ENCODE measurements at places on chromosomes 7 and 10.

- no peak for DNase-seq
Observed at GRCh38 chr7:149125189-149125862, 798 bp downstream of the ZNF425 start.

DNA sequence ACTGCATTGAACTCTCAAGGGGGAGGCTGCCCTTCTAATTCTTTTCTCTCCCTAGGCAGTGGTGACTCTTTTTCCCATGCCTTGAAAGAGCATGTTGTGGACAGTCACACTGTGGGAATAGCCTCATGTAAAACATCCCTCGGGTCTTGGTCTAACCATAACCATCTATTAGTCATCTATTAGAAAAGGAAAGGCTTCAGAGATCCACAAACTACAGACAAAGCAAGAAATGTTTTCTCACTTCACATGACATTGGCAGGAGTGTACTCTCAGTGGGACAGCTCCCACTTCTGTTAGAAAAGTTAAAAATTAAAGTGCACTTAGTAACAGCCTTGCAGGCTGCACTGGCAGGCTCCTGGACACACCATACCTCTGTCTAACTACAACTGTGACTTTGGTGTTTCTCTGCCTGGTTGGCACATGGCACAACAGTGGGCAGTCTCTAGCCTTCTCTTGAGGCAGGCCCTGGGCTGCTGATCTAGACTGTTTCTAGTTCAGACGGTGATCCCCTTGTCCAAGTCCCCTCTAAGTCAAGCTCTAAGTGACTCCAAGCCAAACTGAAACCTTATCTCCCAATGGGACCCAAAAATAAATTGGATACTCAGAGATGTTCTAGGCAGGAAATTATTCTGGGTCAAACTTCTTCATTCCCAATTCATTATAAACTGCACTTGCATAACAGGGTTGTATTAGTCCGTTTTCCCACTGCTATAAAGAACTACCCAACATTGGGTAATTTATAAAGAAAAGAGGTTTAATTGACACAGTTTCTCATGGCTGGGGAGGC, 57.9 kb upstream of the ITGB1 start:
- no peak for DNase-seq

- no peak for DNase-seq
Observed at GRCh38 chr7:149456506-149457421, 4.1 kb downstream of the ZNF777 start.

DNA sequence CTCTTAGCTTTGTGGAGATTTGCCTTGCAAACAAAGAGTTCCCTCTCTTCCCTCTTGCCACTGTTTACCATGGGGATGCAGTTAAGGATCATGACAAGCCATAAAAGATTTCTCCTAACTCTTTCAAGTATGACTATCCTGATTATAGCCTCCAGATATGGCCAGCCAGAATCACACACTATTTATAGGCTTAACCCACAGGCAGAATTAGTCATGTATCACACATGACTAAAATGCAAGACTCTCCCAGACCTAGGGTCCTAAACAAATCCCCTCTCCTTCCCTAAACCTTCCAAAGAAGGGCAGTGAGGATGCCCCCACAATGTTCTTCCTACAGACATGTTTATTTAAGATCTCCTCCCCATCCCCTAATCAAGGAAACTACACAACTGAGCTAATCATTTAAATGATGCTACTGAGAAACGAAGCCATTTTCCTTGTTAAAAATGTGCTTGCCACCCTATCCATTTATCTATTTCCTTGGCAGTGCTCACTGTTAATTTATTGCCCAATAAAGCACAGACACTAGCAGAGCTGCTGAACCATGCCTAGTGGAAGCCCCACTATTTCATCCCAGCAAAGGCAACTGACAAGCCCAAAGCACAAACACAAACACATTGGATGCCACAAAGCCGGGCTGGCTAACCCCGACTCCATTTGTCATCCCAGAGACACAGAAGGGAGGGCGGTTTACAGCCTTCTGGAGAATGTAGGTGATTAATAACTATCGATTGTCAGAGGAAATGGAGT, 363.4 kb downstream of the KCNMA1 start:
- no peak for DNase-seq

GRCh38 chr10:97095701-97096260, 90.0 kb downstream of the SLIT1 start:
- DNase-seq, result peak; percentile 38

DNA sequence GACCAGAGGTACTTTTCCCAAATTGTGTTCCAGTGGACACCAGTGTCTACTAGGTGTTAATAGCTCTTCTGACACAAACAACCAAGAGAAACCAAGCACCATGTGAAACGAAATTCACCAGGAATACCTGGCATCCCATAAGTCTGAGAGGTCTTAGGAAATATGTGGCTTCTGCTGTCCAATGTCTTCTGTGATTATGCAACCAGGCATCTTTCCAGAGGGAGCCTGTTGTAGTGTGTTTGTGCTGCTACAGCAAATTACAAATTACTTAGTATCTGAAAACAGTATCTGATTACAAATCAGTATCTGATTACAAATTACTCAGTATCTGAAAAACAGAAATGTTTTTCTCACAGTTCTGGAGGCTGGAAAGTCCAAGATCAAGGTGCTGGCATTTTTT, 133.6 kb upstream of the NPVF start:
- no peak for DNase-seq

DNA sequence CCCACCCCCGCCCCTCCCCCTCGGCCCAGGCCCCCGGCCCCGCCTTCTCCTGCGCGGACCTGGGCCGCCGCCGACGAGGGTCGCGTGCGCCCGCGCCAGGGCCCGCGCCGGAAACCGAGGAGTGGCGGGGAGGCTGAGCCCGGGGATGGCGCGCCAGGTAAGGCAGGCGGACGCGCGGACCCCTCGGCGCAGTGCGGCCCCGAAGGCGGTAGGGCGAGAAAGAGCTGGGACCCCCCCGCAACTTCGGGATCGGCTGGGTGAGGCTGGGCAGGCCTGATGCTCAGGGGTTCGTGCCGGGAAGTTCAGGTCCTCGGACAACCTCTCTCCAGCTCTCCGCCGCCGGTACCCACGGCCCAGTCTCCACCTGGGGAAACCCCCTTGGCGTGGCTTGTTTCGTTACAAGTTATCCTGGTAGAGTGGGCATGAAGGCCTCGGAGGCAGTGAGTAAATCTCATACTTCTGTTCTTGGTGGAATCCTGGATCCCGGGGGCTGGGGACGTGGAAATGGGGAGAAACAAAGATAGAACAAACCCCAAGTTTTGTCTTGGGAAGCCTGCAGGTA, 58.4 kb downstream of the ZNF467 start:
- no peak for DNase-seq

DNA sequence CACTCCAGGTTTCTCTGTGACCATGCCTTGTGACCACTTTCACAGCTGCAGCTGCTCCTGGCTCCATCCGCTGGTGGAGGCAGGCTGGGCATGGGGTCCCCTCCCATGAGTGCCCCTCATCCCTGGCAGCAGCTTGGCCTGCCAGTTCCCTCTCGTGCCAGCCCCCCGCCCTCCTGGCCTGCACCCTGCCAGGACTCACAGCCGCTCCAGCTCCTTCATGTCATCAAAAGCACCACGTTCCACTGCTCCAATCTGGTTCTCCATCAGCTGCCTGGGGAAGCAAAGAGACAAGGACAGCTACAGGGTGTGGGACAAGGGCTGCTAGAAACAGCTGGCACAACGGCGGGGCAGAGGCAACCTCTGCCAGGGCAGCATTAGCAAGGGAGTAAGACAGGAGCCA, 22.6 kb downstream of the SLIT1 start:
- DNase-seq, result peak; percentile 48

DNA sequence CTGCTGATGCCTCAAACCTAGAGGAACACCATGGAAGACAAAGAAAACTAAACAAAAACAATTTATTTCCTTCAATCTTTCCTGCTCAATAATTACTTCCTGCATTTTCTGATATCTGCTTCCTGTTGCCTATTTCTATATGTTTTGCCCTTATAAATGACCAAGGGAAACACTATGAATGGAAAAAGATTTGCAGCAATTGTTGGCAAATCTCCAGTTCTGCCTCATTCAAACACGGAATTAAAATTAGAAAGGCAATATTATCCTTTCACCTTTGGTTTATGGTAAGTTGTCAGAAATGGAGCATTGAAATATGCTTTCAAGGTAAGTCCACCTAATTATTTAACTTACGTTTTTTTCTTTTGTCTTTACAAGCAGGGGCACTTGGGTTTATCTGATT, 552.2 kb upstream of the ANKRD30A start:
- no peak for DNase-seq

DNA sequence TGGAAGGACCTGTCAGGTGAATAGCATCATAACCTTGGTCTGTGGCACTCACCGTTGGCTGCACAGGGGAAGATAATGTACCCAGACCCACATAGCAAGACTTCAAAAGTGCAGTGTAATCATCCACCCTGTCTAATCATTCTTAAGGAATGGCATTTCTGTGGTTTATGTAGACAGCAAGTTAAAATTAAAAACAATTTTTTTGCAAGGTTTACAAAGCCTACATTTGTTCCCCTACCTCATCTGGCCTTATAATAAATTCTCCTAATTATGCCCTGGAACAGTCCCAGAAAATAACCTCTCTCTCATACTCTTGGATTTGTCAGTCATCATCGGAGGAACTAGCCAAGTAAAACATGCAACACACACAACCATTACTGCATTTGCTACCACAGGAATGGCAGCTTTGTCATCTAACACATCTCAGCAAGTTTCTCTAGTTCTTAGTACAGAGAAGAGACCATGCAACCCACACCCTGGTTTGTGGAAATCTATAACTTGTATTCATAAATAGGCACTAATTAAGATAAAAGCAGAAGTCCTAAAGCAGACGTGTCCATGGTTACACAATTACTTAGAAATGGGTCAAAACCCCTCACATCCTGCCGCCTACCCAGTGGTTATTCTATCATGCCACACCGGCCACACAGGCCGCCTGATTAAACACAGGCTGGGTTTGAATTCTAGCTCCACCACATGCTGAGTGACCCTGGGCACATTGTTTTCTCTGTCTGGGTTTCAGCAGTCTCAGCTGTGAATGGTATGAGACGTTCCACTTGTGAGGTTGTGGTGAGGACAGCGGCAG, 19.1 kb downstream of the ABLIM1 start:
- DNase-seq, result no peak

GRCh38 chr7:44576228-44576627, 2.5 kb upstream of the DDX56 start:
- no peak for DNase-seq

- peak; percentile 68 for DNase-seq
Observed at GRCh38 chr10:78551184-78552005, 517.4 kb upstream of the ZMIZ1 start.

All from endodermal cell (in vitro differentiated cells).